Activated naive CD4-positive, alpha-beta T cell (primary cell): ENCODE measurements at places on chromosomes 4 and X.

- DNase-seq: no peak
Observed at GRCh38 chr4:145251391-145251790, 71.0 kb upstream of the OTUD4 start.

- no peak for DNase-seq
Observed at GRCh38 chr4:7139167-7139982, 53.0 kb upstream of the SORCS2 start.

GRCh38 chrX:66751136-66751782, 112.4 kb upstream of the EDA2R start:
- DNase-seq: no peak

GRCh38 chr4:39279416-39279815, 86.7 kb downstream of the RFC1 start:
- DNase-seq: no peak

- no peak for DNase-seq
Observed at GRCh38 chrX:9376111-9376510, 88.7 kb upstream of the TBL1X start.

DNA sequence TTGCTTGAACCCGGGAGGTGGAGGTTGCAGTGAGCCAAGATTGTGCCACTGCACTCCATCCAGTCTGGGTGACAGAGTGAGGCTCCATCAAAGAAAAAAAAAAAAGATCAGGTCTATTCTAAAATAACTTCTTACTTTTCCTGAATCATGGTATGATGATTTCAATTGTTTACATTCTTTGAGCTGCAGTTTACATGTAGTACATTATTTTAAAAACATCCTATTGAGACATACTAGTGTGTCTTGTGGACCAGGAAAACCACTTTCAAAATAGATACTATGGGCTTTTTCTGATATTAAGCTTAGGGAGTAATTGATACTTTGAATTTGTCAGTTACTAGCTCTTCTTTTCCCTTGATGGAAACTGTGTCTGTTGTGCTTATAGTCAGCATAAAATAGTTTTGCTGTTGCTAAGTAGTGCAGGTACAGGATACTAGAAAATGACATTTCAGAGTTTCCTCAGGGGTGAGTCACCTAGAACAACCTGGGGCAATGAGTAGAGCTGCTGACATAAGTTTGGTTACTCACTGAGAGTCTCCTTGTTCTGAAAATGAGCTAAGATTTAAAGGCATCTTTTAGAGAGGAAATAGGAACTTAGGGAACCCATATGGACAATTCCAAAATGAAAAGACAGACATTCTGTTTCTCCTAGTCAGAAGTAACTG, 53.2 kb upstream of the C4orf54 start:
- DNase-seq: no peak

GRCh38 chrX:13432414-13433297, 112.8 kb upstream of the ATXN3L start:
- no peak for DNase-seq

- DNase-seq: no peak
Observed at GRCh38 chr4:39761005-39761667, 63.2 kb downstream of the UBE2K start.

GRCh38 chrX:10893366-10893765, 217.8 kb upstream of the HCCS start:
- no peak for DNase-seq
